Ascending aorta (tissue), 2 donors: ENCODE measurements at places on chromosomes 2 and 18.

DNA sequence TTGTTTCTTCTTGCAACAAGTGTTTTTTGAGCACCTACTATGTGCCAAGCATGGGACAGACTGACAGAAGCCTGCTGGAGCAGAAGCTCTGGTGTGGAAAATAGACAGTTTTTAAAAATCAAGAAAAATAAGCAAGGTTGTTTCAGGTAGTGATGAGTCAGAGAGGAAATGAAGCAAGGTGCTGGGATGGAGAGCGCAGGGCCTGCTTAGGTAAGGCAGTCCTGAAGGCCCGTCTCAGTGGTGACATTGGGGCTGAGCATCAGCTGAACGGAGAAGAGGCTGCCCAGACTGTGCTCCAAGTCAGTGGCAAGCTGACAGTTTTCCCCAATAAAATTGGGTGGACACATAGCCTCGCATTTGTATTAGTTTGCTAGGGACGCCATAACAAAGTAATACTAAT, 263.6 kb downstream of the SS18 start:
- DNase-seq = no peak

GRCh38 chr18:62545098-62545497, 22.3 kb downstream of the ZCCHC2 start:
- DNase-seq = peak; percentile 14

GRCh38 chr18:13628211-13628610, 98.1 kb downstream of the FAM210A start:
- no peak for DNase-seq

GRCh38 chr2:45748239-45748638, 96.8 kb downstream of the PRKCE start:
- DNase-seq = no peak

DNA sequence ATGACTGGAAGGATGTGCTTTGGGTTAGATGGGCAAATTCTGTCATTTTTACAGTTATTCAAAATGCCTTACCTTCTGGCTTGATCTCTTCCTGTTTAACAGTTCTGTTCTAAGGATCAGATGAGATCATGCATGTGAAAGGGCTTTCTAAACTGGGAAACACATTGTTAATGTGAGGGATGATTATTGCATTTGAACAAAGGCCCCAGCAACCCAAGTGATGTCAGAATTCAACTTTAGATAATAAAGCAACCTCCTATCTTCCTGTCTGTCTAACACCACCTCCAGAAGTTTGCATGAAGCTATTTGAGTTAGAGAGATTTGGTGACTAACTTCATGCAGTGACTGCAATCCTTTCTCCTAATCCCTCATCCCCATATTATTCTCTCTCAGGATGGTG, 77.8 kb upstream of the B3GNT2 start:
- DNase-seq = no peak

GRCh38 chr2:96554293-96555145, 18.0 kb downstream of the ARID5A start:
- DNase-seq = peak; percentile 89

DNA sequence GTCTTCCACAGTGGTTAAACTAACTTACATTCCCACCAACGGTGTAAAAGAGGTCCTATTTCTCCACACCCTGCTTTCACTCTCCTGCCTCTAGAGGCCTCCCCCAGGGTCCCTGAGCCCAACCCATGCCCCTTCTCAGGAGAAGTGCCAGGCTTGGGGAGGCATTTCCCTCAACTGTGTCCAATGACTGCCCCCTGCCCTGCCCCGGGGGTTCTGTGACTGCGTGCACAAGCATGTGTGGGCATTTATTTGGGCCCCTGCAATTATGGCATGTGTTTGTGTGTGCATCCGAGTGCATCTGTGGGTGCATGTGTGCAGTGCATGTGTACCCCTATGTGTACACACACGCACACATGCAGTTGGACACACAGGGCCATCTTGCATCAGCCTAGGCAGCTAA, 57.3 kb downstream of the INHBB start:
- DNase-seq = no peak

DNA sequence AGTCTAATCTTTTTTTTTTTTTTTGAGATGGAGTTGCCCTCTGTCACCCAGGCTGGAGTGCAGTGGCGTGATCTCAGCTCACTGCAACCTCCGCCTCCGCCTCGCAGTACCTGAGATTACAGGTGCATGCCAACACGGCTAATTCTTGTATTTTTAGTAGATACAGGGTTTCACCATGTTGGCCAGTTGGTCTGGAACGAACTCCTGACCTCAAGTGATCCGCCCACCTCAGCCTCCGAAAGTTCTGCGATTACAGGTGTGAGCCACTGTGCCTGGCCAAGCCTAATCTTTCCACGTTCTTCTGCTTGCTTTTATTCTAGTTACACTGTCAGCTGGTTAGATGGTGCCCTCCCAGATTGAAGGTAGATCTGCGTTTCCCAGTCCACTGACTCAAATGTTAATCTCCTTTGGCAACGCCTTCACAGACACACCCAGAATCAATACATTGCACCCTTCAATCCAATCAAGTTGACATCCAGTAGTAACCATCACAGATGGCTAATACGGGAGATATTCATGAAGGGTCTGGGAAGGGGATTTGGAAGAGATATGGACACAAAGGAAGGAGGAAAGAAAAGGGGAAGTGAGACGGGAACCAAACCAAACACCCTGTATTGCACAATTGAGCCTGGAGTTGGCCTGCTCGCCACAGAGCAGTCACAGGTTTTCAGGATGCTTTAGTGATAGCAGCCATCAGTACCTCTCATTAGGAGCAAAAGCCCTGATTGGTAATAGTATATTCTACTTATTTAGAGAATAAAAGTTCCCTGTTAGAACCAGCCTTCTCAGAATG, 229.8 kb downstream of the PIK3C3 start:
- no peak for DNase-seq

DNA sequence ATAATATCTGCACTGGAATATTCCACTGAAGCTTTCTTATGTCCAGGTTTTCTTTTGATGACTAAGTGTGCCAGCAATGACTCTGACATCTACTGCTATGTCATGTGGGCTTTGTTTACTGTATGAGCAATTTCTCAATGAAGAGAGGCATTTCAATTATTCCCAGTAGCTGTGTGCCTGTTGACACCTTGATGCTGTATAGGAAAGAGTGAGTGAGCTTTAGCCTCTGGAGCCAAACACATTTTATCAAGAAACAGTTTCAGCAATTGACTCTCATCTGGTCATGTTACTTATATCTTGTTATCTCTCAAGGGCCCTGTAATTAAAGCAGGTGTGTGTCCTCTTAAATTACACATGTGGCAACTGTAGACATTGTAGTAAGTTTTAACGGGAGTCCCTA, 493.2 kb upstream of the FANCL start:
- no peak for DNase-seq

DNA sequence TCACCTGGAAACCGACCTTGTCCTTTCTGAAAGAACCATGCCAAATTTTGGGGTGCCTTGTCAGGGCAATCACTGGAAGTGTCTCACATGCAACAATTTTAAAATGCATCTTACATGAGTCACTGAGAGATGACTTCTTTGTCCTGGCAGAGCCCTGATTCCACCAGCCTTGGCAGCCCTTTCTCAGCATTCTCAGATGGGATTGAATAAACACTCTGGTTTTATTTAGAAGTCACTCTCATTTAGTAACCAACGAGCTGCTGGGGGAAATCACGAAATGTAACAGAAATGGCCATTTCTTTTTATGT, 3.8 kb upstream of the ATP8B1 start:
- DNase-seq = no peak

DNA sequence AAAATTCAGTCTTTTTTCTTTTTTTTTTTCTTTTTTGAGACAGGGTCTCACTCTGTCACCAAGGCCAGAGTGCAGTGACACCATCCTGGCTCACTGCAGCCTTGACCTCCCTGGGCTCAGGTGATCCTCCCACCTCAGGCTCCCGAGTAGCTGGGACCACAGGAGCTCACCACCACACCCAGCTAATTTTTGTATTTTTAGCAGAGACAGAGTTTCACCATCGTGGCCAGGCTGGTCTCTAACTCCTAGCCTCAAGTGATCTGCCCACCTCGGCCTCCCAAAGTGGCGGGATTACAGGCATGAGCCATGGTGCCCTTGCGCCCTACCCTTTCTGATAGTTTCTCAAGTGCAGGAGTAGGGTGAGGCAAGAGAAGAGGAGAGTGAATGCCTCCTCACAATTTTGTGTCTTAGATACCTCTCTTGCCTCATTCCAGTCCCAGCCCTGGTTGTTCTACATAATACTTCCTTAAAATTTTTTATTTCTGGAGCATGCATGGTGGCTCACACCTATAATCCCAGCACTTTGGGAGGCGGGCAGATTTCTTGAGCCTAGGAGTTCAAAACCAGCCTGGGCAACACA, 68.2 kb upstream of the CAB39 start:
- no peak for DNase-seq

GRCh38 chr2:181258720-181259119, 198.5 kb upstream of the ITGA4 start:
- no peak for DNase-seq

GRCh38 chr2:219919506-219919905, 292.1 kb downstream of the SLC4A3 start:
- no peak for DNase-seq

GRCh38 chr2:222563106-222563718, 92.7 kb downstream of the FARSB start:
- DNase-seq = no peak

DNA sequence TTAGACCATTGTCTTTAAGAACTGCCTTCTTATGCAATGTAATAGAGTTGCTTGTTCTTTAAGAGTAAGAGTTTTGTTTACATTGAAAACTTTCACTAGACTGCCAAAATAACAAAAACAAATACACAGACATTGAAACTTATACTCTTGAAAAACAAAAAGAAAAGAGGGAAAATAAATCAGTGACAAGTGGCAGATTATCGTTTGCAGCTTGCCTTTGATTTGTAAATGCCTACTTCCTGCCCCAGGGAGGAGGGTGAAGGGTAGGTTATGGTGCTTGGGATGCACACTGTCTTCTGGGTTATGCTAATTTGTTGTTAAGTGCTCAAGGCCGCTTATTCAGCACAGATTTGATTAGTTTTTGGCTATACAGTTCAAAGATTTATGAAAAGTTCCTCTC, 198.7 kb downstream of the TGIF1 start:
- DNase-seq = no peak

DNA sequence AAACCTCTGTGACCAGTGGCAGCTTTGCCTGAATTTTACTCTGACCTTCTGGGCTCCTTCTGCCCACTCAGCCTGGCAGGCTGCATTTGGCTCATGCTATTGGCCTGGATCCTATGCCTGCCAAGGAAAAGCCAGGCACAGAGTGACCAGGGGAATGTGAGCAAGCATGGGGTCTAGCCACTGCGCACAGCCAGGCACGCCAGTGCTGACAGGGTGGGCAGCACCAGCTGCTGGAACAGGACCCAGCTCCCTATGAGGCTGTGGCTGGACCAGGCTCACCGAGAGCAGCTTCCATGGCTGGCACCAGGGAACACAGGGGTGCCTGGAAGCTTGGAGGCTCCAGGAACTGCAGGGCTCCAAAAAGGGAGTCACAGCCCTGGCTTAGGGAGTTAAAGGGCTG, 311.5 kb upstream of the SYT4 start:
- no peak for DNase-seq

- DNase-seq = peak; percentile 66
Observed at GRCh38 chr2:86337244-86337835, at the start of gene REEP1. TSS of gene REEP1 (minus strand) at chr2:86337626. CDS start at chr2:86337510, 116 bp downstream.

- no peak for DNase-seq
Observed at GRCh38 chr18:45250479-45250878, 364.8 kb upstream of the SLC14A2 start.

- DNase-seq = no peak
Observed at GRCh38 chr2:65545837-65546805, 113.7 kb upstream of the SPRED2 start.

GRCh38 chr2:169365029-169365480, 2.7 kb upstream of the LRP2 start:
- DNase-seq = no peak

GRCh38 chr2:46329803-46330775, 32.9 kb downstream of the EPAS1 start:
- no peak for DNase-seq

DNA sequence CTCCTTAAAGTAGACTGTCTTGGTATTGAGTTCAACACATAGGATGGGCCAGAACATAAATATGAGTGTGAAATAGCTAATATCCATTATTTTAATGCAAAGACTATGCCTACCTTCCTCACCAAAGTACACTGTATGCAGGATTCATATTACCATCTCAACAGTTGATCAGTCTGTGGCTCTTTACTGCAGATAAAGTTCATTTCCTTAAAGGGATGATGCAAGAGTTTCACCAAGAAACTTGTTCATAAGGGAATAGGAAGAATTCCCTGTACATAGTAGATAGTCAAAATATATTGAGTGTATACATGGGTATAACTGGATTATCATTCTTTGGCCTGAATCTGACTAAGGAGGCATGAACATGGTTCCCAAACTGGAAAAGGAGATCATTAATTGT, 35.0 kb downstream of the MARS2 start:
- DNase-seq = no peak

DNA sequence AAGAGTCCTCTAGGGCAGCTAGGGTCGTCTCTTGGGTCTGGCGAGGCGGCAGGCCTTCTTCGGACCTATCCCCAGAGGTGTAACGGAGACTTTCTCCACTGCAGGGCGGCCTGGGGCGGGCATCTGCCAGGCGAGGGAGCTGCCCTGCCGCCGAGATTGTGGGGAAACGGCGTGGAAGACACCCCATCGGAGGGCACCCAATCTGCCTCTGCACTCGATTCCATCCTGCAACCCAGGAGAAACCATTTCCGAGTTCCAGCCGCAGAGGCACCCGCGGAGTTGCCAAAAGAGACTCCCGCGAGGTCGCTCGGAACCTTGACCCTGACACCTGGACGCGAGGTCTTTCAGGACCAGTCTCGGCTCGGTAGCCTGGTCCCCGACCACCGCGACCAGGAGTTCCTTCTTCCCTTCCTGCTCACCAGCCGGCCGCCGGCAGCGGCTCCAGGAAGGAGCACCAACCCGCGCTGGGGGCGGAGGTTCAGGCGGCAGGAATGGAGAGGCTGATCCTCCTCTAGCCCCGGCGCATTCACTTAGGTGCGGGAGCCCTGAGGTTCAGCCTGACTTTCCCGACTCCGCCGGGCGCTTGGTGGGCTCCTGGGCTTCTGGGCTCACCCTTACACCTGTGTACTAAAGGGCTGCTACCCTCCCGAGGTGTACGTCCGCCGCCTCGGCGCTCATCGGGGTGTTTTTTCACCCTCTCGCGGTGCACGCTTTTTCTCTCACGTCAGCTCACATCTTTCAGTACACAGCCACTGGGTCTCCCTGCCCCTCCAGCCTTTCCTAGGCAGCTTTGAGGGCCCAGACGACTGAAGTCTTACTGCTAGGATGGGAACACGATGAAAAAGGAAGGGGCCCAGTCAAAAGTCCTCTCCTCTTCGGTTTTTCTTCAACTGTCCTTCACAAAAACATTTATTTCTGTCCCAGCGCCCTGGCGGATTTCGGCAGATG, 8.1 kb downstream of the SIX2 start:
- no peak for DNase-seq
